ENCODE measurements at places on chromosomes 1 and 21.

- DNase-seq, result no peak
Measured at GRCh38 chr1:59499273-59499942, 202.5 kb downstream of the FGGY start.

DNA sequence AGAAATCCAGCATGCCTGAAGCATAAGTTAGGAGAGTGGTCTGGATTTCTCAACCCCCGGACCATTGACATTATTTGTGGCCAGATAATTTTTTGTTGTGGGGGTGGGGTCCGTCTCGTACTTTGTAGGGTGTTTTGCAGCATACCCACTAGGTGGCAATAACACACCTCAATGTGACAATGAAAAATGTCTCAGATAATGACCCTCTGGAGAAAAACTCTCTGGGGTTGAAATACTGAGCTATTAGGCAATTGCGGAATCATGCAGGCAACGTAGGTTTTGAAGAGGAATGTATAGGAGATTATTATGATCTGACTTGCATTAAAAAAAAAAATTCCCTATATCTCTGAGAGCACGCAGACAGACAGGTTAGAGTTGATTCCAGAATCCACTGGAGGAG is 25.3 kb upstream of the RRP15 start:
- peak; percentile 70 for DNase-seq

- no peak for DNase-seq
Measured at GRCh38 chr1:66860529-66860928, 59.5 kb upstream of the INSL5 start.

GRCh38 chr1:229047840-229048620 is 222.9 kb upstream of the RAB4A start:
- no peak for DNase-seq

- DNase-seq, result no peak
Measured at GRCh38 chr1:161265305-161265704, 6.8 kb downstream of the PCP4L1 start.

DNA sequence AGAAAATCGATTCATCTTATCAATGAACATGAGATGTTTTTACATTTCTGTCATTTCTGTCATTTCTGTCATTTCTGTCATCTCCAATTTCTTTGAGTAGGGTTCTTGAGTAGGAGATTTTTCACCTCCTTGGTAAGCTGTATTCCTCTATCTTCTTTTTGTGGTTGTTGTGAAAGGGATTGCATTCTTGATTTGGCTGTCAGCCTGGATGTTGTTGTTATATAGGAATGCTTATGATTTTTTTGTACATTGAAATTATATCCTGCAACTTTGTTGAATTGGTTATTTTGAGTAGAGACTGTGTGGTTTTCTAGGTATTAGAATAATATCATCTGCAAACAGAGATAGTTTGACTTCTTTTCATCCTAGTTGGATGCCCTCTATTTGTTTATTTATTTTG is 1233.7 kb downstream of the PLA2G4A start:
- DNase-seq, result no peak

All from NCI-H82 (cell line).